Ureter (tissue), 1 donor: ENCODE measurements at places on chromosomes 5 and 9.
A peak's percentile ranks its signal among the peaks of the same experiment; 100 is the strongest.

DNA sequence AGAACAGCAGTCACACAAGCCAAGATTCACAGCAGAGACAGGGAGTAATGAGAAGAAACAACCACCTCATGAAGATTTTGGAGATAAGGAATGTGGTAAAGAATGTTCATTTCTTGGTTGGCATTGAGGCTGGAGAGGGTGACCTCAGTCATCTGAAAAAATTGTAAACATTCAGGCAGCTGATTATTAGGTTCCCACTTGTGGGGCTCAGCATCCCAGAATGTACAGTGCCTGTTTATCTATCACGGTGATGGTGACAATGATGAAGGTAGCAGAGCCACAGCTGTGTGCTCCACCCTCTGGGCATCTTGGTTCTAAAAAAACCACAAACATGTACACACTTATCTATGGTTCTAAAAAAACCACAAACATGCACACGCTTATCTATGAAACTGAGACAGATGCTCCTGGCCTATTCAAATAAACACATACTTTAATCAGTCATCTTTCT is 143.9 kb upstream of the MOCS2 start:
- no peak for DNase-seq

DNA sequence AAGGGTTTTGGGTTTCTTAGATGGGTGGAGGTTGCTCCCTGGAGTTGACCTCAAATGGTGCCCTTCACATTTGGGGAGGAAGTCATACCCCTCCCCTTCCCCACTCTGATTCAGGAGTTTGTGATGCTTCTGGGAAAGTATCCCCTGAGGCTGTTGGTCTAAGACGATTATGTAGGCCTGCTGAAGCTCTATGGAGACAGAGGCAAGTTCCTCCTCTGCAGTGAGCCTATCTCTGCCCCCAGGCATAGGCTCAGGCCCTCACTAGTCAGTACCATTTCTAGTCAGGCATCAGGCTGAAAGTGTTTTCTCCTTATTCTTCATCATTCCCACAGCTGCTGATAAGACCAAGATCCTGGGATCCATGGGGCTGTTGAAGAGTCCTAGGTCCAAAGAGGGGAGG is 271.6 kb upstream of the NUDT12 start:
- DNase-seq, result no peak

- DNase-seq, result no peak
Observed at GRCh38 chr9:131119600-131119999, 5.8 kb upstream of the NUP214 start.

DNA sequence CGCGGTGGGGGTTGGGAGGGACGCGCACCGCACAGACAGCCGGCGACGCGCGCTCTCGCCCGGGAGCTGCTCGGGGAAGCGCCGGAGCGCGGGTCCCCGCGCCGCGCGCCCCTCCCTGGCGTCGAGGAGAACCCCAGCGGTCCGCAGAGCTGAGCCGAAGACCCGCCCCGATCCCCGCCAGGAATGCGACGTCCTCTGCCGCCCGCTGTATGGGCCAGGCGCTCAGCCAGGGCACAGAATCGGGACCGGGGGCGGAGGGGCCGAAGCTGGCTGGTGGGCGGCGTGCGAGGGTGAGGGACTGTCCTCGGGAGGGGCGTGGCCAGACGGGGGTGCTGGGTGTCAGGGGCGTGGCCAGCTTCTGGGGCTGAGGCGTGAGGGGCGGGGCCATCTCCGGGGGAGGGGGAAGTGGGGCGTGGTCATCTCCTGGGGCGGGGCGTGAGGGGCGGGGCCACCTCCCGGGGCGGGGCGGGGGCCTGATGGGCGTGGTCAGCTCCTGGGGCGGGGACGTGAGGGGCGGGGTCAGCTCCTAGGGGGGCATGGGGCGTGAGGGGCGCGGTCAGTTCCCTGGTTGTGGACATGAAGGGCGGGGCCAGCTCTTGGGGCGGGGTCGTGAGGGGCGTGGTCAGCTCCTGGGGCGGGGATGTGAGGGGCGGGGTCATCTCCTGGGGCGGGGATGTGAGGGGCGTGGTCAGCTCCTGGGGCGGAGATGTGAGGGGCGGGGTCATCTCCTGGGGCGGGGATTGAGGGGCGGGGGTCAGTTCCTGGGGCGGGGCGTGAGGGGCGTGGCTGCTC is 965 bp downstream of the PTGDS start:
- peak; percentile 73 for DNase-seq

DNA sequence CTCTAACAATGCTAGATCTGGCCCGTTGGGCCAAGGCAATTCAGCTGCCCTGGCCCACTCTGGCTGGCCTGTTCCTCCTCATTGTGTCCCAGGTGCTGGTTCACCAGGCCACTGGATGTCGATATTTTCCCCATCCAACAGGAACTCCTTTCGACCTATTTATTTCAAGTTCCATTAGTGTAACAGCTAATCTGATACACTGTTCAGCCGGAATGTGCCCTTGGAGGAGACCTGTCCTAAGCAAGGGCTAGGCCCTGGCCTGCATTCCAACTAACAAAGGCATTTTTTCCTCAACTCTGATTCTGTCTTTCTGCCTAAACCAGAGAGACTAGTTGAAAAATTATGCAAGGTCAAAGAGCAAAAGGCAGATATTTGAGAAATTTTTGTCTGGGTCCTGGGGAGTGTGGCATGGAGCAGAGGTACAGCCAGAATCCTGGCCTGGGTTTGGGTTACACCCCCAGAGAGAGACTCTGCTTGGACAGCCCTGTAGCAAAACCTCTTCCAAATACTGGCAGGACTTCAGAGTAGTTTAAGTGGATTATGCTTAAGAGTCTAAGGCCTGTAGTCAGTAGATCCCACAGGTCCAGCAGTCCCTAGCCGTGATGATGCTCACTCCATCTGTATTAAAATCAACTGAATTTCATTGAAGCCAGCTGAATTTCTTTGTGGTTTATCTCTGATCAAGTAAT is 36.1 kb downstream of the MARCHF11 start:
- DNase-seq, result no peak

GRCh38 chr5:109163336-109163735 is 246.4 kb downstream of the PJA2 start:
- no peak for DNase-seq

DNA sequence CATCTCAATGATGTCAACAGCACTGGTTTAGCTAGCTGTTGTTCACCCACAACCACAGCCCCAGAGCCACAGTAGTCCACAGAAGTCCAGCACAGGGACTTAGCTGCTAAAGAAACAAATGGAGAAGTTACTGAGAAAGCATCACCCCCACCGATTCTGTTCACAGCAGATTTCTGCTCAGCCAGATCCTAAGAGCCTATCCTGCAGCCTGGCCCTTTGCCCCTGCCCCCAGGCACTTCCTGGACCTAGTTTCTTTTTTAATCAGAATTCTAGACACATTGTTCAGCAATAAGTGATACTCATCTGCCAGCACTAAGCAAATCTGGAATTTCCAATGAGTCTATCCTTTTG is 7.4 kb downstream of the B4GALT1 start:
- peak; percentile 54 for DNase-seq
